ENCODE measurements at places on chromosomes 7 and 10. TPM values are rescaled to one million over a fixed set of nuclear protein-coding genes. Genes with fewer than 3 reads are reported as not detected.

GIMAP2 gene
- total RNA-seq: not detected

AGAP6 gene
- 15.9 TPM for total RNA-seq

SLC39A12 gene
- total RNA-seq: not detected

PRTFDC1 gene
- total RNA-seq: 13.6 TPM

PRKCQ gene
- total RNA-seq: 21.0 TPM

- H3K4me3 ChIP-seq: no peak overlapping the region
- no peak overlapping the region for H3K27ac ChIP-seq
- no peaks in the 10 kb centered on the region for H3K27me3 ChIP-seq
- DNase-seq: no peak
- H3K4me1 ChIP-seq: no peaks in the 10 kb centered on the region
Measured at GRCh38 chr10:69480068-69480412, 28.8 kb downstream of the TSPAN15 start.

GRCh38 chr10:22005763-22006162 is 2.2 kb upstream of the DNAJC1 start:
- H3K36me3 ChIP-seq: no peaks in the 10 kb centered on the region
- no peak overlapping the region for H3K27ac ChIP-seq
- H3K4me1 ChIP-seq: peaks cover 9% of the 10 kb centered on the region
- no peak overlapping the region for H3K4me3 ChIP-seq

- peaks cover 11% of the 10 kb centered on the region for H3K27me3 ChIP-seq
- no peaks in the 10 kb centered on the region for H3K4me1 ChIP-seq
- no peak overlapping the region for H3K4me3 ChIP-seq
- H3K36me3 ChIP-seq: no peaks in the 10 kb centered on the region
Measured at GRCh38 chr10:77505431-77506334, 131.9 kb downstream of the KCNMA1 start.

GRCh38 chr10:75402486-75403143 is 1.1 kb upstream of the ZNF503 start:
- H3K4me1 ChIP-seq: peaks cover 7% of the 10 kb centered on the region
- no peaks in the 10 kb centered on the region for H3K36me3 ChIP-seq
- H3K27ac ChIP-seq: peak overlapping the region; percentile 93
- peaks cover 83% of the 10 kb centered on the region for H3K27me3 ChIP-seq
- DNase-seq: peak; percentile 80
- H3K4me3 ChIP-seq: peak overlapping the region; percentile 87

- no peaks in the 10 kb centered on the region for H3K36me3 ChIP-seq
- no peak overlapping the region for H3K27ac ChIP-seq
- no peaks in the 10 kb centered on the region for H3K27me3 ChIP-seq
- no peak overlapping the region for H3K4me3 ChIP-seq
Measured at GRCh38 chr7:66460921-66461361, 167.7 kb upstream of the KCTD7 start.

DNA sequence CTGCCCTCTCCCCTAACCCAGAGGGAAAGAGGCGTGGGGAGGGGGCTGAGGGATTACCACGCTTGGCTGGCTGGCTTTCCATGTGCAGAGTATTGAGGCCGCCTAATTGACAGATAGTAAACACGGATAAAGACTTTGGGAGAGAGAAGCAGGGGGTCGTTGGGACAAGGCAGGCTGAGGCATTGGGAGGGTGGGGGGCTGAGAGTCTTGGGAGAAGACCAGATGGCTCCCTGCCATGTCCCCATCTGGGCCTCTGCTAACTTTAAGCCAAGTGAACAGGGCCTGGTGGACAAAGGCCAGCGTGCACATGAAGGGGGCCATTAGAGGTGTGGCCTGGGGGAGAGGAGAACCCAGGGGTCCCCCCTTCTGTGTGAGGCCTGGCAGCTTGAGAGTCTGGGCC is 55.4 kb upstream of the MXI1 start:
- no peaks in the 10 kb centered on the region for H3K27me3 ChIP-seq
- no peaks in the 10 kb centered on the region for H3K36me3 ChIP-seq
- peak; percentile 44 for DNase-seq
- peaks cover 4% of the 10 kb centered on the region for H3K4me1 ChIP-seq
